ENCODE measurements at places on chromosomes 1 and 21. TPM values are rescaled to one million over a fixed set of nuclear protein-coding genes. Genes with fewer than 3 reads are reported as not detected.

Gene SHISAL2A
- not detected for total RNA-seq

Gene COL6A1
- 792 TPM for total RNA-seq

Gene LRRC47
- total RNA-seq: 25.4 TPM

Gene UBL4B
- not detected for total RNA-seq

Gene TRIM67
- total RNA-seq: not detected

Gene RASSF5
- total RNA-seq: 0.89 TPM

Gene RAP1GAP
- total RNA-seq: not detected

Gene SYF2
- 30.6 TPM for total RNA-seq

Gene TTC39A
- total RNA-seq: 0.30 TPM

Gene SDHB
- total RNA-seq: 169 TPM

Gene MXRA8
- 409 TPM for total RNA-seq

Gene DCST1
- total RNA-seq: not detected

Gene VTCN1
- not detected for total RNA-seq

Gene CFHR1
- 0.17 TPM for total RNA-seq

Gene COL6A2
- total RNA-seq: 691 TPM

Gene GBP6
- total RNA-seq: not detected

Gene PCP4L1
- not detected for total RNA-seq

Gene NBPF20
- total RNA-seq: 0.74 TPM

Gene LCA5L
- 0.17 TPM for total RNA-seq

Gene CCDC190
- 1.7 TPM for total RNA-seq

Gene OR2T2
- not detected for total RNA-seq

Gene B3GALT5
- under 0.01 TPM for total RNA-seq

Gene TARS2
- 27.2 TPM for total RNA-seq

Gene WNT4
- not detected for total RNA-seq

Gene SPRR2A
- not detected for total RNA-seq

Gene STRIP1
- 19.5 TPM for total RNA-seq

Gene DAB1
- total RNA-seq: not detected

Gene TPTE
- total RNA-seq: not detected

Gene PSMD4
- total RNA-seq: 182 TPM

Gene CHRM3
- total RNA-seq: not detected

Gene TGFB2
- 0.84 TPM for total RNA-seq

Gene CTSS
- 0.15 TPM for total RNA-seq

Gene KLHL17
- 9.9 TPM for total RNA-seq

Gene ADAM30
- total RNA-seq: not detected

Gene NLRP3
- not detected for total RNA-seq

Measured in bronchus fibroblast of lung (primary cell).